ENCODE measurements at places on chromosomes 1 and 21.

DNA sequence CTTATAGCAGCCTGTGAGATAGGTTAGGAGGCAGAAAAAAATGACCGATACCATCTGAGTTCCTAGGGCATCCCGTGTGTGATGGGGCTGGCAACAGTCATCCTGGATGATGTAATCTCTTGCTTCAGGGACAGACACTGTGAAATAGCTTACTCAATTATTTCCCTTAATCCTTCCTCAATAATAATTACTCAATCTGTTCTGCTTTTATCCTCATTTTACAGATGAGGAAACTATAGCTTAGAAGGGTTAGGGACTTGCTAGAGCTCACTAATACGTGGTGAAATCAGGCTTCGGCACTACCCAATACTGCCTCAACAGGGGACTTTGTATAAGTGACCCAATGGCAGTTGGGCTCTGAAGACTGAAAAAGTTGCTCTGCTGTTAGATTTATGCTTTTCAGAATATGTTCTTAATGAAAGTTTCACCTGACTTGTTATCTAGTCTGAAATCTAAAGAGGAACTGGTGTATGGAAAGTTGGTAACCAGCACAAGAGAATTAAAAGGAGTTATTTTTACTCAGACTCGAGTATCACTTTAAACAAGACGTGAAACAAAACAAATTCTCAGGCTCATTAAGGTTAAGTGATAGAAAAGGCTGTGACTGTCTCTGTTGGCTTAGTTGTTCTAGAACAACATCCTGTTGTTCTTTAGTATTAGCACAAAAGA is 14.4 kb downstream of the CD55 start:
- no peak for DNase-seq

GRCh38 chr1:46605232-46605631 is 1.2 kb upstream of the MKNK1 start:
- DNase-seq = no peak

DNA sequence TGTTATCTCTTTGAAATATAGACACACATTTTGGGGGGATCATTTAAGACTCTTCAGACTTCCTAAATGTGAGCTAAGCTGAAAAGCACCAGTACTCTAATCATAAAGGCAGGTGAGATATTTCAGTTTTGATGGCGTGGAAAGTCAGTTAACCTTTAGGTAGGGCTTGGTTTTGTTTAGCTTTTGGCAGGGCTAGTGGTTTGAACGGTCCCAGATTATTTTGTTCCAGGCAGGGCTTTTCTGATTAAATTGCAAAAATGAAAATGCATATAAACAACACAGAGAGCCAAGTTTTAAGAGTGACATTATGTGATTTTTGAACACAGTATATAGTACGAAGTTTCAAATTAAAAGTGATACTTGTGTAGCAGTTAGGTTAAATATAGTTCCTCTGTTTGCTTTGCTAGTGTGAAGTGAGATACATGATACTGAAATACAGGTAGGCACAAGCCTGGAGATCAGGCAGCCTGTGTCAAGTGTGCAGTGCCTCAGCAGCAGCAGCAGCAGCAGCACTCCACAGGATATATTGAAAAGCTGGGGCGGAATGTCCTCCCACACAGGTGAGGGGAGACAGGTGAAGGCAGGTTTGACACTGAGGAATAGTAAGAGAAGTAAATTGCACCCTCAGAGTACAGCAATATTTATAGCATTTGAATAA is 47.4 kb downstream of the CAMTA1 start:
- DNase-seq = no peak

- DNase-seq = no peak
Observed at GRCh38 chr1:87950369-87950768, 621.7 kb downstream of the LMO4 start.

- no peak for DNase-seq
Observed at GRCh38 chr1:58089898-58090534, 456.5 kb downstream of the OMA1 start.

DNA sequence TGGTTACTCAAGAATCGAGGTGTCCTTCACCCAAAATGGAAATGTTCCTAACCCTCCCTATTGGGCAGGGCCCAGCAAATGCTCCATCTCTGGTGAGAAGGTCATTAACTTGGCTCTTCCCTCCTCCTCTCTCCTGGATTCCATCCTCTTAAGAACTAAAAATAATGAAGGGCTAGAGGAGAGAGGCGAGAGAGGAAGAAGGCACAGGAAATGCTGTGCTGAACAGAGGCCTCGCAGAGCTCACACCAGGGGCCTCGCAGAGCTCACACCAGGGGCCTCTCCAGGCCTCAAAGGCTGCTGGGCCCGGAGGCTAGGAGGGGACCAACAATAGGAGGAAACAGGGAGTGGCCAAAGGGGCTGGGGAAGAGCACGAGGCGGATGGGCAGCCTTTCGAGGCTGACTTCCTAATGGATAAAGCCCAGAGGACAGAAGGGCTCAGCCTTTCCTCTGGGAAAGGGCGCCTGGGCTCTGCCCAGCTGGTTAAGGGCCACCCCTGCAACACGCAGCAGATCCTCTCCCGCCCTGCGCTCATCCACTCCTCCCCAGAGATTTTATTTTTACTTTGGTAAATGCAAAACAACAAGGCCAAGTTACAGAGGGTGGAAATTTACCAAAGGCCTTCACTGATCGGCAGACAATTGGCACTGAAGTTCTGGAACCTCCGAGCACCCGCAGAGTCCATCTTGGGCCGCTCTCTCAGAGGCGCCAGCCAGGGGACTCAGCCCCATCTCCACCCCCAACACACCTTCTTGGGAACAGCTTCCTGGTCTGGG is 78.5 kb downstream of the ITPKB start:
- no peak for DNase-seq

DNA sequence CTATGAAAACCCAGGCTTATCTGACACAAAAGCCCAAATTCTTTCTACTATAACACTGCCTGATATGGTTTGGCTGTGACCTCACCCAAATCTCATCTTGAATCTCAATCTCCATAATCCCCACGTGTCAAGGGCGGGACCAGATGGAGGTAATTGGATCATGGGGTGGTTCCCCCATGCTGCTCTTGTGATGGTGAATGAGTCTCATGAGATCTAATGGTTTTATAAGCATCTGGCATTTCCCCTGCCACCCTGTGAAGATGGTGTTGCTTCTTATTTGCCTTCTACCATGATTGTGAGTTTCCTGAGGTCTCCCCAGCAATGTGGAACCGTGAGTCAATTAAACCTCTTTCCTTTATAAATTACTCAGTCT is 123.3 kb upstream of the USP24 start:
- no peak for DNase-seq

DNA sequence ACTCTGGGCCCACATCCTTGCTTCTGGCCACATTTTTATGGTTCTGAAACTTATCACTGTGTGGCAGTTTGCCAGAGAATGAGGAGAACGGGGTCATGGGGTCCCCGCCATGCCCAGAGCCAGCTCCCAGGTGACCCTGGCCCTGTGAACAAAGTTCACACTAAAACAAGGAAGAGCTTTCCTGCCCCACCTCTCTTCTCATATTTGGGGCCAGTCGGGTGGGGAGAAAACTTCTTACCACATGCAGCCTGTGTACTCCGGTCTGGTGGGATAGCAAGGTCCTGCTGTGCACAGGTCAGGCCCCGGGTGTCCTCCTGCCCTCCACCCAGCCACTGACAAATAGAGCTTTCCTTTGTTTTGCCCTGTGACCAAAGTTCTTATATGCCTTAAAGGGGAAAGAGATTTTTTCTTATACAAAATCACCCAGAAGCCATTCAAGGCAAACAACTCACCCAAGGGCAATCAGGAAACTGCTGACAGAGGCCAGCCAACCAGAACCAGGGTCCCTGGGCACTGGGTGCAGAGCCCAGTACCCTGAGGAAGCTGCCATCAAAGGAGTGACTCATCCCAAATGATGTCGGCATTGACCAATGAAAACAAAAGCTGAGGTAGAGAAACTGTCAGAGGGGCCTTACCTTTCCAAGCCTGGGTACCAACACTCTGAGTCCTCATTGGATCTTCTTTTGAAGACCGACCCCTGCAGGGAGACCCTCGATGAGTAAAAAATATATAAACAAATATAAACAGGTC is 53.6 kb downstream of the OLIG1 start:
- DNase-seq = no peak

Measured in AG04449 (cell line).